Fibroblast of skin of left biceps (primary cell): ENCODE measurements at places on chromosomes 5 and 9.

GRCh38 chr9:122218071-122218934 is 10.5 kb downstream of the LHX6 start:
- no peak for DNase-seq

DNA sequence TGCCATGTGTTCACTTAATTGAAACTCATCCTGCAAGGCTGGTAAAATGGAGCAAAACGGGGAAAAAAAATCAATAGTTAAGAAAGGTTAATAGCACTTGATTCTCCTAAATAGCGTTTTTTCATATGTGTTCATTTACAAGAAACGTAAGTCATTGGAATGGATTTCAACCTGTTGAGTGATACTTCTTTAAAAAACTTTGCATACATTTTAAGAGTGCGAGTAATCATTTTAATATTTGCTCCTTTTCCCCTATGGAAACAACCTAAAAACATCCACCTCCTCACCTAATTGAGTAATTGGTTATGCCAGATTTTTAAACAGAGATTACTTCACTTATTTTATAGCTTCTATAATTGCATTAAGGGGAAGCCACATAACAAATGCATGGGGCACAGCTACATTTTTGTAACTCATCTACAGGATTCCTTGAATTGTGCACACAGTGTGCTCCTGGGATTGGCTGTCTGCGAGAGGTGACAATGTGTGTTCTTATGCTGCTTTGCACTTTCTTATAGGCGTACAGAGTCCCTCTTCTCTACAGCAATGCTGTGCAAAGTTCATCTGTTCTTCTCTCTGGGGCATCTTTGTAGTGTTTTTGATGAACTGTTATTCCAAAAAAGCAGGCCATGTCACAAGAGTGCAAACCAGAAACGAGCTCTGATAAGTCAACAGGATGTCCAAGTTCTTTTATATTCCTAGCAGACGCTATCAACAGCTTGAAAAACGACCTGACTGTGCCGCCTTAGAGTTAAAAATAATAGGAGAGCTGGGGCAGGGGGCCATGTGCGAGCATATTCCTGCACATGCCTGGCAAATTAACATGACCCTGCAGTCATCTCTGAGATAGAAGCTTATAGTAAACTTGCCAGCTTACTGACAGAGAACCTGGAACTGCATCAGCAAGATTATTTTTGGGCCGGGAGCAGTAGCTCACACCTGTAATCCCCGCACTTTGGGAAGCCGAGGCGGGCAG is 117.9 kb downstream of the GOLPH3 start:
- DNase-seq, result no peak

DNA sequence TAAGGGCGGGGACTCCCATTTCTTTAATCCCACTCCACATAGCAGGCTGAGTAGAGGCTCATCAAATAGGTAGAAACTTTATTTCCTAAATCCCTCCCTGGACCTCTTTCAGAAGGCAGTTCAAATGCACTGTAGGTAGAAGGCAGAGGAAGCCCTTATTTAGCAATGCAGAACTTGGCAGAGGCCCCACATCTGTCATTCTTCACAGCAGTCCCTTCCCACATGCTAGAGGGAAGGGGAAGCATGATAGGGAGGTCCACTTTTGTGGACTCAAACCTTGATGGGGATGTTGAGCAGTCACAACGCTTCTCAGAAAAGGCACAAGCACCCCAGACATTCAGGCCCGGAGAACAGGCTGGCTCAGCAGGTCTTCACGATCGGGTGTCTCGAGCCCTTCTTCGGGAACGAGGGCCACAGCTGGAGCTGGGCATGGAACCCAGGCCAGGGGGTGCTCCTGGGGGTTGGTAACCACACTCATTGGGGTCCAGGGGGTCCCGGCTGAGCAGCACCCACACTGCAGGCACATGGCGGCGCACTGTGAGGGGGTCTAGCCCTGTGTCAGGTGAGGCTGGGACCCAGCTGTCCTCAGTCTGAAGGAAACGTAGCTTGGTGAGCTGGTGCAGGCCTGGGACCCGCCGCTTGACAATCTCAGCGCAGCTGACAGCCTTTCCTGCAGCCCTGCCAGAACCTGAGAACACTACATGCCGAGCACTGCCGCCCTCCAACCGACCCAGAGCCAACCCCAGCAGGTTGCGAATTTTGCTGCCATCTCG is 1.3 kb downstream of the RPP25L start:
- no peak for DNase-seq

GRCh38 chr5:79499640-79500273 is 14.2 kb downstream of the HOMER1 start:
- DNase-seq, result no peak

DNA sequence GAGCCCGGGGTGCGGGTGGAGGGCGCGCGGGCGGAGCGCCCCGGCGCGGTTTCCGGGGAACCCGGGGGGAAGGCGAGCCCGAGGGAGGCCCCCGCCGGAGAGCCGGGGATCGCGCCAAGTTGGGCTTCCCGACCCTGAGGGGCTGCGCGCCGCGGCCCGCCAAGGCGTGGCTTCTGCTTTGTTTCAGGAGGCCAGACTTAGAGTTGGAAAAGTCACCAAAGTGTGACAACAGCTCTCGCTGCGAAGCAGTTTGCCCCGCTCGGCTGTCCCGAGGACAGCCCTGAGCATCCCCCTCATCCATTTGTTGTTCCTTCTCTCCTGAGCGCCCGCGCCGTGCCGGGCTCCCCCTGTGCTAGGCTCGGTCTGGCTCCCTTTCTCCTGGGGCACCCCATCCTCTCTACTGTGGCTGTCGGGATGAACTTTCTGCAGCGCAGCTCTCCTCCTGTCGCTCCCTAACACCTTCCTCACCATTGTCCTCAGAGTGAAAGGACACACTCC is 410 bp downstream of the GLIPR2 start:
- DNase-seq, result no peak

GRCh38 chr5:95686651-95687050 is 3.9 kb upstream of the SPATA9 start:
- no peak for DNase-seq

GRCh38 chr9:99130069-99130468 is 25.2 kb downstream of the TGFBR1 start:
- DNase-seq, result no peak

DNA sequence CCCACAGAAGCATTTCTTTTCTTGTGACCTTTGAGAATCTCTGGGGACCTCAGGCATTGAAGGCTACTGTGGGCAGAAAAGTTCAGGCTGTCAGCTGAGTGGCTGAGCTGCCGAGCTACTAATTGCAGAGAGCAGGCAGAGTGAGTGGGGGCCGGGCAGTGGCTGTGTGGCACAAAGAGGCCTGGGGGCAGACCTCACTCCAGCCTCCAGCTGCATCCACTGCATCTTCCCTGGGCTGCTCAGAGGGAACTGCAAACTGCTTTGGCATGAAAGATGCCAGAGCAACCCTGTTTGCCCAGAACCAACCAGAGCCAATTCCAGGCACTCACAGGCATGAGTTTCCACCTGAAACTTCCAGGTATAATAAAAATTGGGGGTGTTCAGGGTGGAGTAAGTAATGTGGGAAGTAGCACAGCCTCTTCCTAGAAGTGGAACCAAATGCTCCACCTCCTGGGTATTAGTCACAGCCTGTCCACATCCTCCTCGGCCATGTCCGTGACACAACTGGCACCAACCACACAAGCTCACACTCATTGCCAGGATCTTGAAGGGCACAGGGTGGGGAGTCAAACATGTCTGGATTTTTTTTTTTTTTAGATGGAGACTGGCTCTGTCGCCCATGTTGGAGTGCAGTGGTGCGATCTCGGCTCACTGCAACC is 548.9 kb downstream of the BNC2 start:
- DNase-seq, result no peak
